GM23248 (cell line): ENCODE measurements at places on chromosomes 4 and X.
A peak's percentile ranks its signal among the peaks of the same experiment; 100 is the strongest.

GRCh38 chr4:48197643-48198237, 63.7 kb upstream of the TXK start:
- DNase-seq = no peak

- DNase-seq = peak; percentile 1
Observed at GRCh38 chrX:12777670-12778069, 13.5 kb upstream of the PRPS2 start.

DNA sequence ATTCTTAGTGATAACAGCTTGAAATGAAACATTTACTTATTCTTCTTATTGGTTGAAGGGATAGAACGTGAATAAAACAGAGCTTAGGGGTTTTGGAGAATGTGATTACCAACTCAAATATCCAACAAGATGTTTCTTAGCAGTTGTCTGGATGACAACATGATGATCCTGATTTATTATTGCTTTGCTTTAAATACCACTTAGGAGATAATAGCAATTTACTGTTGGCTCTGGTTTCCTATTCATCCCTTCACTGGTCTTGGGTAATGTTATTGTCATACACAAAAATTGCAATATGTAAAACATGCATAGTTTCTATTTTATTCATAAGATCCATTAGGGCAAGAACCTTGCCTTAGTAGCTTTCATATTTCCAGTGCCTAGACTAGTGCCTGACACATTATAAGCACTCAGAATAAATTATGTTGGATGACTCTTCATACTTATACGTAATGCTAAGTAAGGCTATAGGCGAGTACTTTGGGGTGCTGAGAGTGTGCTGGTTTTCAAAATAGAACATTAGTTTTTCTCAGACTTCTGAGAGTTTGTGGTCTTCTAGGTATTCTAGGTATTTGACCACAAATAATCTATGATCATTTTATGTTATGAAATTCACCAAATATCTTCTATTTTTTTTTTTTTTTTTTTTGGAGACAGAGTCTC, 58.6 kb upstream of the PGRMC2 start:
- DNase-seq = peak; percentile 18

GRCh38 chr4:52914051-52914605, 52.0 kb downstream of the RASL11B start:
- DNase-seq = peak; percentile 94

DNA sequence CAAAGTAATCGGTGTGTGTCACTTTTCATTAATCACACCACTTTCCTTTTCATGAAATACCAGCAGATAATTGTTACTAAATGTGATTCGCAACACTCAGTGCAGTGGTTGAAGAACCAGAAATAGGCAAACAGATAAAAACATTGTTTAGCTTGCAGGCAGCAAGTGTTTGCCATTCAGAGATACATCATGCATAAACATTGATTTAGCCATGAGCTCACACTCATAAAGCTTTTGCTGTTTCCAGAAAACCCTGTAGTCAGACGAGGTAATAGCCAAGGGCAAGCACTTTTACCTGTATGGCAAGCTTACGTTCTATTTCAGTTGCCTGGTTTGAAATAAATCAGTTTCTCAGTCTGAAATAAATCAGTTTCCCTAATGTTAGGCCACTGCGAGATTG, 542.0 kb upstream of the TENM3 start:
- DNase-seq = no peak

- DNase-seq = no peak
Observed at GRCh38 chrX:46152756-46153155, 392.5 kb downstream of the ZNF674 start.

GRCh38 chr4:184193556-184194525, 23.8 kb downstream of the ENPP6 start:
- DNase-seq = no peak

DNA sequence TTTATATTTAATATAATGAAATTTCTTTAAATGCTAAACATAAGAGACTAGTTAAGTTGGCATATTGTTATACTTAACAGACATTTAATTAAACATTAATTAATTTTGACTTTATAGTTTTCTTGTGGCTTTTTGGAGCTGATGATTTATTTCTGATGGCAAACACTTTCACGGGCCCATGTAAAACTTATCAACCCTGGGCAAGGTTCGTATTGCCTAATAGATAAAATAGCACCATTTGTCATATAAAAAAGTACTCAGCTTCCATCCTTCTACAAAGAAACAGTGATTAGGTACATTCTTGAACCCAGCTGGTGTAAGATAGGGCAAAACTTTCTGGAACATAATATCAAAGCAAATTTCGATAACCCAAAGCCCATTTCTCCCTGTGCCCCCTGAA, 63.2 kb downstream of the PAK3 start:
- DNase-seq = no peak

DNA sequence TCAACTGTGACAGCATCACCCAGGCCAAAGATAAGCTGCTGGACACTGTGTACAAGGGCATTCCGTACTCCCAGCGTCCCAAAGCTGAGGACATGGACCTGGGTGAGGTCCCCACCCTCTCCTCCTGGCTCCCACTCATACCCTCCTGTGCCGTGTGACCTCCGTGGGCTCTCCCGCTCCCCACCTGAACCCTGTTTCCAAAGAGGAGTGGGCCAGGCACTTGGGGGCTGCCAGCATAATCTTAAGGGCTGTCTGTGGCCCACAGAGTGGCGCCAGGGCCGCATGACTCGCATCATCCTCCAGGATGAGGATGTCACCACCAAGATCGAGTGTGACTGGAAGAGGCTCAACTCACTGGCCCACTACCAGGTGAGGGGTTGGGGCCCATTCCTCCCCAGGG, 10.0 kb downstream of the LAGE3 start:
- no peak for DNase-seq
